ENCODE measurements at places on chromosomes 3 and 15. TPM values are rescaled to one million over a fixed set of nuclear protein-coding genes. Genes with fewer than 3 reads are reported as not detected.

The RBMS3 gene
- total RNA-seq: 31.7 TPM

The LRTM1 gene
- 2.0 TPM for total RNA-seq

The SNX22 gene
- 15.9 TPM for total RNA-seq

The ST8SIA2 gene
- 0.73 TPM for total RNA-seq

The UTS2B gene
- total RNA-seq: 0.18 TPM

The TGM4 gene
- total RNA-seq: 2,264 TPM

The IREB2 gene
- total RNA-seq: 39.0 TPM

The B4GALT4 gene
- 19.0 TPM for total RNA-seq

The NR1I2 gene
- not detected for total RNA-seq

The NMNAT3 gene
- 11.9 TPM for total RNA-seq
